ENCODE measurements at places on chromosomes 1 and 21.

DNA sequence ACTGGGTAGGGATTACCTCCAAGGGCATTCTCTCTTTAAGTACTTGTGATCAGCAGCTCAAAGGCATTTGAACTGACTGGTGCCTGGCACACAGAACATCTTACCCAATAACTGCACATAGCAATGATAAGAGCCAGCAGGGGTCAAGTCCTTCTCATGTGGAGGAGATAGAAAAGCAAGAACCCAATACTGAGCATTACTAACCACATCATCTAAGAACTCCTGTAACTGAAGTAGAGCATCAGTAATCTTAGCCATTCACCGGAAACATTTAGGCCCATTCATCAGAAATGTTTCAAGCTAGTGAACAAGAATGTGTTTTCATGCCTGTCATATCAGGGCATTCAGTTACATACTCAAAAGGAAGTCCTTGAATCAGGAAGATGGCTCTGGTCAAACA, 33.6 kb upstream of the THEM4 start:
- no peak for DNase-seq

DNA sequence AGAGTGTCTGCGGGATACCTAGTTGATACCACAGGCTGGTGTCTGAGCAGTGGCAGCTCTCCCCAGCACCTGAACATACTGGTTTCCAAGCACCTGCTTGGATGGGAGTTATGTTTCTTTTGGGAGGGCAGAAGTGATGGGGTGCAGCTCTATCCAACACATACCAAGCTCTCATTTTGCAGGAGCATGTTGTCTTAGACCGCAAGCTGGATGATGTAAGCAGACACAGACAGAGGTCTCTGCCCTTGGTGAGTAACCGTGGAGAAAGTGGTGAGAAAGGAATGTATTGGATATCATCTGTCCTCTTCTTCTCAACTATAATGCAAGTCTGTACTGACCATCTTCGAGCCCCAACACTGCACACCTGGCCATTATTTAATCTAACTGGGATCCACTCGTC, 37.4 kb downstream of the ZNF496 start:
- no peak for DNase-seq

GRCh38 chr1:30754684-30755171, 2.8 kb downstream of the LAPTM5 start:
- no peak for DNase-seq

DNA sequence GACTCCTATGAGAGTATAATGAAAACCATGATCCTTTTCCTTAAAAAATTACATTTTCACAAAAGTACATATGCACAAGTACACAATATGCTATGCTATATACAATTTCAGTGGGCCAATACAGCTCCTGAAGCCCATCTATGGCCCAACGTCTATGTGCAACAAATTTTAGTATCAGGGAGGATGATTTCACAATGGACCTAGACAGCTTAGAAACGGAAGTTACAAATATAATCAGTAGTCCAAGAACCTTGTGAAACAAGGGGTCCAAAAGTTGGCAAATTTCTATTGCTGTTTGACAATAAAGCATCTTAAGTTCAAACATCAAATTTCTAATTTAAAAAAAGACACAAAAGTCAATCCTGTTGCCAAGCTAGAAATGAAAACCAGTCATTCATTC, 87.0 kb downstream of the DPYD start:
- DNase-seq = no peak

DNA sequence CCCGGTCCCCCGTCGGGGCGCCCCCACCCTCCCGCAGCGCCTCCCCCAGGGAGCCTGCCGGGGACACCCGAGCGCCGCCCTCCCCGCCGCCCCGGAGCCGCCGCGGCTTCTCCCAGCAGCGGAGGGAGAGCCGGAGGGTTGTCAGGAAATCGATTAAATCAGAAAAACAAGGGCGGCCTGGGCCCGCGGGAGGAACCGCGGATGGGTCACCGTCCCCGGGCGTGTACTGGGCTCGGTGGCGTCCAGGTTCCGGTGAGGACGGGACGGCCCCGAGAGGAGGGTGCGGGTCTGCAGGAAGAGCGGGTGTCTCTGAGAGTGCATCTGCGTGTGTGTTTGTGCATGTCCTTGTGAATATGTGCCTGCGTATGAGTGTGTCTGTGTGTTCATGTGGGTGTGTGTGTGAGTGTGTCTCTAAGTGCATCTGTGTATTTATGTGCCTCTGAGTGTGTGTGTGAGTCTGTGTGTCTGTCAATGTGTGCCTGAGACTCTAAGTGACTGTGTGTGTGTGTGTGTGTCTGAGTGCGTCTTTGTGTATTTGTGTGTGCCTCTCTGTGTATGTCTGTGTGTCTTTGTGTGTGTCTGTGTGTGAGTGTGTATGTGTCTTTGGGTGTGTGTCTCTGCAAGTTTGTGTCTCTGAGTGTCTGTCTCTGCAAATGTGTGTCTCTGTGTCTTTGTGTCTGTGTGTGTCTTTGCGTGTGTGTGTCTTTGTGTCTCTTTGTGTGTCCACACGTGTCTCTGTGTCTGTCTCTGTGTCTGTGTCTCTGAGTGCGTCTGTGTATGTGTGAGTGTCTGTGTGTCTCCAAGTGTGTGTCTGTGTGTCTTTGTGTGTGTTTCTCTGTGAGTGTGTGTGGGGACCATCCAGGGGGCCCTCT, 1.1 kb downstream of the SPSB1 start:
- DNase-seq = no peak

- no peak for DNase-seq
Observed at GRCh38 chr1:247268390-247269045, 12.6 kb downstream of the VN1R5 start.

DNA sequence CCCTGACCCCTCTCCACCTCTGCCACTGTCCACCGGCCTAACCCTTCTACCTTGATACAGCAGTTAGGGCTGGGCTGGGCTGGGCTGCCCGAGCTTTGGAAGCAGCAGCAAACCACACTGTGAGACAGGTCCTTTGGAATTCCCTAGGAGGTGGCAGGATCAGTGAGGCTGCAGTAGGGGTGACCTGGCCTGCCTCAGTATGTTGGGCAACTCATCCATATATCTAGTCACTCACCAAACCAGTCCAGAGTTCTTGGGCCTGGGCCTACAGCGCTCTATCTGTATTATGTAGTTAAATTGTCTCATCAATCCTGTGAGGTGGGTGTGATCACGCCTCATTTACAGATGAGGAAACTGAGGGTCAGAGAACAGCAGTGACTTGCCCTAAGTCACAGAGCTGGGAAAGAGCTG, 13.3 kb upstream of the SYNC start:
- DNase-seq = no peak

- DNase-seq = no peak
Observed at GRCh38 chr21:45234127-45234526, 53.6 kb downstream of the POFUT2 start.
